ENCODE measurements at places on chromosomes 6 and 20.

DNA sequence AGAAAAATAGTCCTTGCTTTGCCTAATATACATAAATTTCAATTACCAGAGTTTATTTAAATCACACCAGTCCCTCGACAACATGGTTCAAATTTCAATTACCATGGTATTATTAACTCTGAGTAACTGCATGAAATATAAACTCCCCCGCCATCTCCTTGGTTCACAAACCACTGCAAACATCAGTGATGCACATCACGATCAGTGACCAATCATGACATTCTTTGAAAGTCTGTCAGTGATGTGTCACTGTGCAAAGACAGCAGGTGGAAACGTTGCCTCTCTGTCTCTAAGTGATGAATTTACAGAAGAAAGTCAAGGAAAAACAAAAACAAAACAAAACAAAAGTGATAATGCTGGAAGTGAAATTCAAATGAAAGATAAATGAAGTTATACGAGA, 86.7 kb downstream of the TASP1 start:
- DNase-seq = no peak
- H3K27ac ChIP-seq = no peak overlapping the region
- H3K36me3 ChIP-seq = peaks cover 2% of the 10 kb centered on the region
- H3K4me1 ChIP-seq = no peaks in the 10 kb centered on the region
- H3K4me3 ChIP-seq = no peak overlapping the region
- H3K27me3 ChIP-seq = no peaks in the 10 kb centered on the region

DNA sequence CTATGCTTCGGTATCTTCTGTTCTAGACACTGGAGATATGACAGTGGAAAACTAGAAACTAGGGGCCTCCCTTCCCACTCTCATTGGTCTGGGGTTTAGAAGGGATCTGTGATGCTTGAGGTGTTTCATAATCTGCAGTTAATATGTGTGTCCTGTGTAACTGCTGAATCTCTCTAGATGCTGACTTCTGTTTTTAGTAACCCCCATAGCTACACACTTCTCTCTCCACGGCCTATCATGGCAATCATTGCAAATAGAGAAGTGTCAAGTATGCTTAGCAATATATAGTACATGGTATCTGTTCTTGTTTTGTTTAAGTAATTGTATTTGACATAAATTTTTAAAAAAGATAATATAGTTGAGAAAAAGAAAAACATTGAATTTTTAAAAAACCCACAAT, 394.6 kb upstream of the MMS22L start:
- no peak overlapping the region for H3K4me3 ChIP-seq
- no peaks in the 10 kb centered on the region for H3K4me1 ChIP-seq
- H3K36me3 ChIP-seq = no peaks in the 10 kb centered on the region
- H3K27me3 ChIP-seq = no peaks in the 10 kb centered on the region
- no peak for DNase-seq
- no peak overlapping the region for H3K27ac ChIP-seq

- H3K4me3 ChIP-seq = no peak overlapping the region
- no peaks in the 10 kb centered on the region for H3K27me3 ChIP-seq
- no peak overlapping the region for H3K27ac ChIP-seq
- DNase-seq = no peak
- no peaks in the 10 kb centered on the region for H3K4me1 ChIP-seq
Measured at GRCh38 chr6:119301429-119301828, 48.1 kb downstream of the MAN1A1 start.

GRCh38 chr20:49567421-49568277, at the start of gene PTGIS:
TSS of gene PTGIS (minus strand) at chr20:49568137. CDS start at chr20:49568116, 21 bp downstream.
- peaks cover 5% of the 10 kb centered on the region for H3K27me3 ChIP-seq
- H3K4me1 ChIP-seq = no peaks in the 10 kb centered on the region
- H3K36me3 ChIP-seq = no peaks in the 10 kb centered on the region
- H3K27ac ChIP-seq = peak within 1 kb of the TSS; percentile 53

GRCh38 chr6:73791336-73791735, 95.3 kb downstream of the CD109 start:
- DNase-seq = no peak
- H3K36me3 ChIP-seq = no peaks in the 10 kb centered on the region
- no peak overlapping the region for H3K27ac ChIP-seq
- no peaks in the 10 kb centered on the region for H3K4me1 ChIP-seq

DNA sequence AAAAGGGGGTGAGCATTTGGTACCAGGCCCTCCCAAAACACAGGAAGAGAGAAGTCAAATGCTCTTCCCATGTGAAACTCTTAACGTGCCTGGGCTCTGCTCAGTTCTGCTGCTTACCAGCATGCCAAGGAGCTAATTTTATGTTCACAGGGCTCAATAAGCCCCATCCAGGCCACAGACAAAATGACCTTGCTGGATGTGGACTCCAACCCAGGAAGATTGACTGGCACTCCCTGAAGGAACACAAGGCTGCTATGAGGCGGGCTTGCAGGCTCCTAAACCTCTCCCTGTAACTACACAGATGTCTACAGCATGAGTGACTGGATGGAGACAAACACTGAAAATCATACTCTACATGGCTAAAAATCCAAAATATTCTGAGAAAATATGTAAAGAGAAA, 50.6 kb downstream of the CHD6 start:
- no peak for DNase-seq
- peaks cover 35% of the 10 kb centered on the region for H3K4me1 ChIP-seq
- no peaks in the 10 kb centered on the region for H3K27me3 ChIP-seq
- H3K36me3 ChIP-seq = no peaks in the 10 kb centered on the region
- no peak overlapping the region for H3K4me3 ChIP-seq

GRCh38 chr6:44023586-44024454, 103.4 kb downstream of the MRPL14 start:
- DNase-seq = no peak
- H3K27me3 ChIP-seq = no peaks in the 10 kb centered on the region
- no peak overlapping the region for H3K27ac ChIP-seq
- H3K36me3 ChIP-seq = no peaks in the 10 kb centered on the region
- no peak overlapping the region for H3K4me3 ChIP-seq
- no peaks in the 10 kb centered on the region for H3K4me1 ChIP-seq

DNA sequence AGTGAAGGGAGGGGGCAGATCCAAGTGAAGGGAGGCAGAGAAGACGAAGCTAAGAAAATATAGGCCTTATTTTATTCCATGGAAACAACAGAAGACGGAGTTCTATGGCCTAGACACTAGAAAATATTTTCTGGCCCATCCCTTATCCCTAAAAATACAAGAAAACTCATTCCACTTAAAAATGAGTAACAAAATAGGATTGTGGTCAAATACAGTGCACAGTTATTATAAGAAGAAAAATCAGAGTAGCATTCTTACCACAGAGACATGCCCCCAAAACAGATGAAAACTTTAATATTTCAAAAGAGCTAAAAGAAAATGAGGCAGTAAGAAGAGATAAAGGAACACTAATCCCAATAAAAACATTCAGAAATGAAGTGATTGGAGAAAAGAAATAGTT, 202.9 kb downstream of the GMPR start:
- H3K27me3 ChIP-seq = no peaks in the 10 kb centered on the region
- H3K27ac ChIP-seq = peak overlapping the region; percentile 5
- DNase-seq = no peak

- no peak overlapping the region for H3K27ac ChIP-seq
- no peak overlapping the region for H3K4me3 ChIP-seq
- H3K4me1 ChIP-seq = peaks cover 13% of the 10 kb centered on the region
- no peak for DNase-seq
Measured at GRCh38 chr6:44539701-44540355, 152.3 kb downstream of the CDC5L start.

DNA sequence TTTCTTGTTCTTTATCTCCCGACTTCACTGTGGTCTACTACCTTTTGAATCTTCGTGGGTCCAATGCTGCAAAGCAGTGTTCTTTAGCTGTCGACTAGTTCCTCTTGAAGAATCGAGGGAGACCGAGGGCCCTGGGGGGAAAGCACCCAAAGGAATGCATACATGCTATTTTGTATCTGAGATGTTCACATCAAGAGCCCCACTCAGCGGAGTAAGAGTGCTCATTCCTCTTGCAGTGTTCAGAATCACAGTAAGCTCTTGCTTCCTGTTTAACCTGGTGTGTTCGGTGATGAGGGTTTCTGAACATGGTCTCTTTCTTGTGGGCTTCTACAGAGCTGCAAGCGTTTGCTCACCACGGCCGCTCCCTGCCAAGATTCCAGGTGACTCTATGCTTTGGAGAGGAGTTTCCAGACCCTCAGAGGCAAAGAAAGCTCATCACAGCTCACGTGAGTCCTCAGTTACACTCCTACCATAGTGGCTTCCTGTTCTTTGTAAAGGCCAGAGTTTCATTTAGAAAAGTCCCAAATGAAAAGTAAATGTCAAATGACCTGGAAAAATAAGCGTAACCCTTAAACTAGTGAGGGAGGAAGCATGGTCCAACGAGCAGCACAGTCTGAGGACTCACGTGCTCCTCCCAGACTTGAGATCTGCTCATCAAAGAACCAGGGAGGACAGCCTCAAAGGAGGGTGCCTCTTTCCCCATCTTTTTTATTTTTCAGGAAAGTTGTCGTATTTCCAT, 13.3 kb downstream of the IRF4 start:
- no peaks in the 10 kb centered on the region for H3K36me3 ChIP-seq
- H3K4me1 ChIP-seq = no peaks in the 10 kb centered on the region
- DNase-seq = no peak
- H3K27ac ChIP-seq = no peak overlapping the region

- no peaks in the 10 kb centered on the region for H3K36me3 ChIP-seq
- peaks cover 5% of the 10 kb centered on the region for H3K4me1 ChIP-seq
- peak overlapping the region; percentile 36 for H3K4me3 ChIP-seq
- no peaks in the 10 kb centered on the region for H3K27me3 ChIP-seq
- no peak for DNase-seq
Measured at GRCh38 chr6:32086661-32087573, 22.2 kb downstream of the TNXB start.

- no peaks in the 10 kb centered on the region for H3K36me3 ChIP-seq
- DNase-seq = no peak
- no peaks in the 10 kb centered on the region for H3K27me3 ChIP-seq
- peaks cover 3% of the 10 kb centered on the region for H3K4me1 ChIP-seq
- peak overlapping the region; percentile 78 for H3K4me3 ChIP-seq
Measured at GRCh38 chr20:25389401-25389857, 1.2 kb downstream of the ABHD12 start.

- no peak overlapping the region for H3K27ac ChIP-seq
- DNase-seq = no peak
- H3K27me3 ChIP-seq = no peaks in the 10 kb centered on the region
Measured at GRCh38 chr20:20806121-20807095, 94.0 kb upstream of the RALGAPA2 start.

DNA sequence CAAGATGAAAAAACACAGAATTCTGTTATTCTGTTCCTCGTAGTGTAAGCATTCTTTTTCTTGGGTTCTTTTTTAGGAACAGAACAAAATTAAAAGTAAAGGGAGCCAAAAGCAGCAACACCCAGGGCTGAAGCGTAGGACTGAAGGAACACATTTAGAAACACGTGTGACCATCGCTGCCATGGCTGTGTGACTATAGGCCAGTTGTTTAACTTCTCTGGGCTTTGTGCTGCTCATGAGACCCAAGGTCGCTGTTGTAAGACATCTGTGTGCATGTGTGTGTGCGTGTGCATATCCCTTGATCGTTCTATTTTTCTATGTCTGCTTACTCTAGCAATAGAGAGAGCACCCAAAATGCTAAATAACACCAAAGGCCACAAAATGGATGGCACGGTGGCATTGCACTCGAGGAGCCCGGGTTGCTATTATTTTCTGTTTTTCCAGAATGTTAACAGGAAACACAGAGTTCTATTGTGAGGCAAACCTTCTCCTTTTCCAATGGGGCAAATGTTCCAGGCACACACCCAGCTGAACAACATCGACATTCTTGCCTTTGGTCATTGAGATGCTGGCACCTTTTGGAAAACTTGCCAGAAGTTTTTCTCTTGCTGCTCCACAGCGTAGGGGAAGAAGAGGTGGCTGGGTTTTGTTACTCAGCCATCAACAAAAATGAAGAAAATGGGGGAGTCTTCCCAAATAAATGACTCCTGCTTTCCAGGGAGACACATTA, 267.8 kb upstream of the ECI2 start:
- H3K27me3 ChIP-seq = no peaks in the 10 kb centered on the region
- peak overlapping the region; percentile 23 for H3K4me3 ChIP-seq
- peaks cover 45% of the 10 kb centered on the region for H3K4me1 ChIP-seq
- no peak for DNase-seq

DNA sequence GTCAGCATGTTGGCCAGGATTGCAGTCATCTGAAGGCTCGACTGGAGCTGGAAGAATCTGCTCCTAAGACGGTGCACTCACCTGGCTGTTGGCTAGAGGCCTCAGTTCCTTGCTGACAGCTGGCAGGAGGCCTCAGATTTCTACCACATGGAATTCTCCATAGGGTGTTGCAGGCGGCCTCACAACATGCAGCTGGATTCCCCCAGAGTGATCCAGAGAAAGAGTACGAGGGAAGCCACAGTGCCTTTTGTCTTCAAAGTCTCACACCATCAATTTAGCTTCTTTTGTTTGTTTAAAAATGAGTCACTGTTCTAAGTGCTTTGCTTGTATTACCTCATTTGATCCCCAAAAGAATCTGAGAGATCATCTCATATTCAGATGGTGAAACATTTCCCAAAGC, 65.5 kb upstream of the FYN start:
- H3K36me3 ChIP-seq = no peaks in the 10 kb centered on the region
- no peak for DNase-seq
- H3K27ac ChIP-seq = no peak overlapping the region
- H3K4me1 ChIP-seq = no peaks in the 10 kb centered on the region
- H3K4me3 ChIP-seq = no peak overlapping the region

DNA sequence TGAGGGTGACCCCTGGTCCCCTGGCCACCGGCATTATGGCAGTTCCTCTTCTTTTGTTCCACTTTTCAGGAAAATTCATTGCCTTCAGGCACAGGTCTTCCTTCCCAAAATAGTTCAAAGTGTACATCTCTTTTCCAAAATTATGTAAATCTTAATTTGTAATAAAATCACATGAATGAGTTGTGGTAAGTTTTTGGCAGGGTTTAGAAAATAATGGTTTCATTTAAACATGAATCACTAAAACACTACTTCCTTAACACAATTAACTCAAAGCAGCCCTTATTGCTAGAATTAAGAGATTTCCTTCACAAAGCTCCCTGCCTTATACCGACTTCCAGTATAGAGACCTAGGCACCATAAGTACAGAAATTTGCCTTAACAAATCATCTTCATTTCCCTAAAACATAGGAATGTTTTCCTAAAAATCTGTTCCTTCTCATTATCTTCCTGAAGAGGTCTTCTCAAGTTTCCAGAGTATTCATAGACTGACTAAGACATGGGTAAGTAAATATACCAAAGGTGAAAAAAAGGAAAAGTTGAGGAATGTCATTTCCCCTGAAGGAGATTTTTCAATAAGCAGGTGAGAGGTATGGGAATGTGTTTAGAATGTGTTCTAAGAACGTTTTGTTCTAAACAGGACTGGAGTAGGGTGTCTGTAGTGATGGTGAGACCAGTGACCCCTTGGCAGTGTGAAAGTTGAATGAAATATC, 148.2 kb upstream of the CITED2 start:
- no peak for DNase-seq
- H3K4me3 ChIP-seq = no peak overlapping the region
- H3K27me3 ChIP-seq = no peaks in the 10 kb centered on the region
- no peaks in the 10 kb centered on the region for H3K36me3 ChIP-seq
- H3K4me1 ChIP-seq = peaks cover 14% of the 10 kb centered on the region

- H3K4me3 ChIP-seq = no peak overlapping the region
- no peaks in the 10 kb centered on the region for H3K4me1 ChIP-seq
- no peak overlapping the region for H3K27ac ChIP-seq
- no peak for DNase-seq
- no peaks in the 10 kb centered on the region for H3K36me3 ChIP-seq
Measured at GRCh38 chr6:37514321-37514771, 14.7 kb upstream of the CCDC167 start.

Data from psoas muscle (tissue), 8 donors.